ENCODE measurements at places on chromosomes 5 and 9. TPM values are rescaled to one million over a fixed set of nuclear protein-coding genes. Genes with fewer than 3 reads are reported as not detected.

DNA sequence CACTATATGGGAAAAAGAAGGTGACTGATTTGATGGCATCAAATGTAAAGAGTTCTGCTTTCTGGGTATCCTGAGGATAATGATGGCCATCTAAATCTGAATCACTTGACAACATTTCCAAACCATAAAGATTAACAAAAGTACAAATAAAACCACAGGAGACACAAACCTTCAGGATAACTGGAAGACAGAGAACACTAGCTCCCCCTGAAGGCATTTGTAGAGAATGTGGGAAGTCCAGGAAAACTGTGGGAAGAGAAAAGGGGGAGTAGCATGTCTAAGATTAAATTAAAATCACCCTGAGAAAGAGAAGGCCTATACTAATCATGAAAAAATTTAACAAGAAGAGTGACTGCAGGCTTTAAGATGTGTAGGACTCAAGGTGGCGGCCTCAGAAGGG, 116.2 kb downstream of the PRELID2 start:
- no peak for DNase-seq

DNA sequence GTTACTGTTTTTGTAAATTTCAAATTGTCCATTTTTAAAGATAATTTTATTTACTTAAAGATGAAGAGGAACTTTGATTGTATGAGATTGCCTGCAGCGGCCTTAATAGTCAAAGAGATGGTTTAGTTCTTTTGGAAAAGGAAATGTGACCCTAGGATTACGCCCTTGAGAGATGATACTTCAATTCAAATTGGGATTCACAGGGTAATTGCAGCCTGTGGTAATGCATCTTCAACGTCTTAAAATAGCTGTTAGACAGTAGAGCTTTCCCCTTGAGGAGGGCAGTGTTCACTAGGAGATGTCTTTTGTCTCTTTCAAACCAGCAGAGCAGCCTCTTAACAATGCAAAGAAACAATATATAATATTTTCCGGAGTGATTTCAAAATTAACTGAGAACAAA, 127.1 kb downstream of the TAF11L14 start:
- DNase-seq, result no peak

DNA sequence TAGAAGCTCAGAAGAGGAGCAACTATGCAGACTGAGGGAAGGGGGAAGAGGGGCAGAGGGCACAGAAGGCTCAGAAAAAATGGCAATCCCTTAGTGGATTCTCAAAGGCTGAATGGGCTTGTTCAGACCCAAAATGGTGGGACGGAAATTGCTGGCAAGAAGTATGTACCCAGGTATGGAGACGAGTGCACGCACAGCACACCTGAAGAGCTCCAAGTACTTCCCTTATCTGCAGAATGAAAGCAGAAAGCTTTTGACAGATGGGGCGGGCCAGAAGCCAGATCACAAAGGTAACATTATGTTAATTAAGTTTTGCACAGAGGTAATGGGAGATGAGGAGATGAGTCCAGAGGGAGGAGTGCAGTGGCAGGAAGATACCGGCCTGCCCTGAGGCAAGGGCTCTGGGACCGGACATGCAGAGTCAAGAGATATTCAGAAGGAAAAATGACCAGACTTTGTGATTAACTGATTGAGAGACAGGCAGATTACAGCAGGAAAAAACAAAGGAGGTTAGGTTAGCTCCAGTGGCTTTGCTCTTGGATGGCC, 138.1 kb upstream of the PIK3R1 start:
- no peak for DNase-seq

Gene FREM1
- total RNA-seq, result 2.0 TPM

Gene TMEM174
- total RNA-seq, result not detected

DNA sequence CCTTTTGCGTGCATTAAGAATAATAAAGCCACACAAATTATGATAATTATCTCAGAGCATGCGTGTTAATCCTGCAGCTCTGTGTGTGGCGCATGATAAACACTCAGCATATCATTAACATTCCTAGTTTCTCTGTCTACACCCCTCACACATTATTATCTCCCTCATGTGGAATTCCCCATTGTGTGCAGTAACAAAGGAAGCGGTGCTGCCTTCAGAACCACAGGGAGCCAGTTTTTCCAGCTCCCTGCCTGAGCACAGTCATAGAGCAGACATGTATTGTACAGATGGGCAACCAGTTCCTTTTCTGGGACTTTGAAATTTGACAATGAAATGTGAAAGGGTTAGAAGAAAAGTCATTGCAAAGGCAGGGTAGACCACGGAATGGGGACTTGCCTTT, 1365.5 kb upstream of the CDH9 start:
- no peak for DNase-seq

Gene GNAQ
- 12.2 TPM for total RNA-seq
